Thymus (tissue), 14 donors: ENCODE measurements at places on chromosomes 7 and 10.

DNA sequence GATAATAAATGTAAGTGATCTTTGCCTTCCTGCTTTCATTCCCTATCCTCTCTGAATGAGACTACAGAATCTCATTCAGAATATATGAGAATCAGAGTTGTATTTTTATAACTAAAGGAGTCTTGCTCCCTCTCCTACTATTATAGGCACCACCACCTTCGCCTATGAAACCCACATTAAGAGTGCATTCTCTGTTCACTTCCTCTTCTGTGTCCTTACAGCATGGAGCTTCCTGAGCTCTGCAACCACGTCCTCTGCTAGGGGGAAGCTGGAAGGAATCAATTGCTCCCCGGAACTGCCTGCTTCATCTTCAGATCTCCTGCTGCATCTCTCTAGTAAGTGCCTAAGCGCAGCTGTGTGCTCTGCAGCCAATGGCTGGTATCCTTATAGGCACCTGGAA, 820.7 kb downstream of the GRID1 start:
- no peak for DNase-seq

- no peak for DNase-seq
Observed at GRCh38 chr7:157151626-157152339, 13.1 kb downstream of the UBE3C start.

GRCh38 chr7:37284805-37285231, 163.8 kb downstream of the ELMO1 start:
- peak; percentile 38 for DNase-seq

DNA sequence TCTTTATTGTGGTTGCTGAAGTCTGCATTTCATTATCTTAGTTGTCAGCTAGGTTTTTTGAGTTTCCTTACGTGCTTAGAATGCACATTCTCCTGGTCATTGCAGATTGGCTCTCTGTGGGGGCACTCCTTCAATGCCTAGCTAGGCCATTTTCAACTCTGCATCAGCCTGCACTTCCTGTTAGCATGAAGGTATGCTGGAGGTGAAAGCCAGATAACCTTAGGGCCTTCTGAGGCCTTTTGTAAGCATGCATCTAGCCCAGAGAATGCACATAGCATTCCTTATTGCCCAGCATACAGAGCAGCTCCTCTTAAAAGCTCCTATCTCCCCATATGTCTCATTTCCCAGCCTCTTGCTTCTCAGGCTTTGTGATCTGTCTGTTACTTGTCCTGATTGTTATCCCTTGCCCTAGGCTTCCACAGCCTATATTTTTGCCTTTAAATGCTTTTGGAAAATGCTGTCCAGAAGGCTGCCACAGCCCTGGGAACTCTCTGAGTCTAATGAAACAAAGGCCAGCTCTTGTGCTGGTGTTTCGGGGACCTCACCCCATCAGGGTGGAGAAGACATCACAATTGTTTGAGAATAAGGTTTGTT, 108.1 kb upstream of the IGFBP3 start:
- DNase-seq, result no peak

DNA sequence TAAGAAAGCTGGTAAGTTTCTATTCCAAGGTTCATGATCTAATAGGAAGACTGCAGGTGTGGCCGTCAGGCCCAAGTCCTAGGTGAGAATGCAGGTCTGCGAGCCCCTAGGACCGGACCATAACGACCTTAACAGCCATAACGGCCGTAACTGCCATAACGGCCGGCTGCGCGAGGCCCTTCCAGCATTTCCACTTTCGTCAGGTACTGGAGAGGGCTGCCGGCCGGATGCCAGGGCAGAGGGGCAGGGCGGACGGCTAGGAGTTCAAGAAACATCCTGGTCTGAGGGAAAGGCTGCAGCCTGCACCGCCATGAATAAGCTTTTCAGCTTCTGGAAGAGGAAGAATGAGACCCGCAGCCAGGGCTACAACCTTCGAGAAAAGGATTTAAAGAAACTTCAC, at the start of gene ANKRD7:
TSS of gene ANKRD7 (plus strand) at position 184 of the 400 bp plus-strand sequence. CDS start at position 311, 127 bp downstream.
- no peak for DNase-seq

DNA sequence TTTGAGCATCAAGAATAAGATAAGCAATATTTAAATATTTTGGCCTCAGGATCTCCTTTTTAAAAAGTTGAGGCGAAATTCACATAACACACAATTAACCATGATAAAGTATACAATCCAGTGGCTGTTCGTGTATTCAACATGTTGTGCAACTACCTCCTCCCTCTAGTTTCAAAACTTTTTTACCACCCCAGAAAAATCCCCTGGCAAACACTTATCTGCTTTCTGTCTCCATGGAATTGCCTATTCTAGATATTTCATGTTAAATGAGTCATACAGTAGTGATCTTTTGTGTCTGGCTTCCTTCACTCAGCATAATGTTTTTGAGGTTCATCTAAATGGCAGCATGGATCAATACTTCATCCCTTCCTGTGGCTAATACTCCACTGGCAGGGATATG, 31.8 kb upstream of the IL15RA start:
- no peak for DNase-seq

DNA sequence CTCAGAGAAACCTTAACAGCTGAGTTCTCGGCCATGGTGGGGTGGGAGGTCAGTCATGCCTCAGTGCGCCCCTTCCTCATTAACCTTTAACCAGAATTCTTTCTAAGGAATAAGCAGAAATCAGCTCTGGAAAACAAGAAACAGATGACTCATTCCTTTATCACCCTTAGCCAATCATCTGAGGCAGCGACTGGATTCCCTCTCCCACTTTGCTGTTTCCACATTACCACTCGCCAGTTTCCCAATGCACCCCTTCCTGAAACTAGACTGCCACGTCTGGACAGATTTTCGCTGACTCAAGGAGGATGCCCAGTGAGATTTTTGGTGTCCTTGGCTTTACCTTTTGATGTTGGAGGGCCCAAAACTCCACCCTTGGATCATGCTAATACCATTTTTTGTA, 223.8 kb downstream of the PLXDC2 start:
- no peak for DNase-seq

DNA sequence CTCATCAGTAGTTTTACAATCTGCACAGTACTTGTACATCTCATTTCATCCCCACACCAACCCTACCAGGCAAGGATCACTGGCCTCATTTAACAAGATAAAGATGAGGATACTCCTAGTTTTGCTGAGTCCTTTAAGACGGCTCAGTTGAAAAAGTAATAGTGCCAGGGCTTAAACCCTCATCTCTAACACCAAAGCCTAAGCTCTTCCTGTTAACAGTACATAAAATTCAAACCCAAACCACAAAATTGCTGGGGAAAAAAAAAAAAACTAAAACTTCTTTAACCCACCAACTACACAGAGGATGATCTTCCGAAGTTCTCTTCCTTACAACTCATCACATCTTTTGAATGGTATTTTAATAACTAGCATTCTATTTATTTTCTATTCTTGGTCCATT, 1.3 kb downstream of the SAR1A start:
- peak; percentile 76 for DNase-seq

DNA sequence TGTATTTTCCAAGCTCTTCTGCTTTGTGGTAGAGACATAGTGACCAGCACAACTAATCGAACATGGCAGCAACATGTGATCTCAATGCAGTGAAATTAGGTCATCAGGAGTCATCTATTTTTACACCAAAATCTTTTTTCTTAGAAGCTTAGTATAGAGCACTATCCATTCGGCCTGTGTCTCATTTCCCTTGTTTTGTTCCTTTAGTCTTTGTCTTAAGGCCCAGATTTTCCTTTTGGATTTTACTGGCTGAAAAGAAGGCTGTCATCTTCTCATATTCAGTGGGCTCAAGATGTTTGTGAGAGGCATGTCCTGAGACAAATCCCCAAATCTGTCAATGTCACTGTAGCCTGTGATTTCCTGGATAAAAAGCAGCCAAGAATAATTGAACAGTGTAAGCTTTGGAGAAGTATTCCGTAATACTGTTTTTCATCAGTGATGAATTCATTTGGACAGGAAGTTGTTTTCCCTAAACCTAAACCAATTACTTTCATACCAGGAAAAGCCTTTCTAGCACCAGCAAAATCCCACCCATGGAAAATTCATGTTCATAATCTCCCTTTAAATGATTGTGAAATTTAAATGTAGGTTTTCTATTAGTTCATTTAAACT, 55.2 kb downstream of the MAGI2 start:
- DNase-seq, result no peak

GRCh38 chr7:144057954-144058353, 9.2 kb downstream of the OR2A5 start:
- DNase-seq, result no peak
